CD4-positive, alpha-beta T cell treated with Interleukin-6 for 4 hours (primary cell): ENCODE measurements at places on chromosomes 11 and 22.

GRCh38 chr11:73350908-73351636 is 25.1 kb upstream of the RELT start:
- peak; percentile 62 for DNase-seq

DNA sequence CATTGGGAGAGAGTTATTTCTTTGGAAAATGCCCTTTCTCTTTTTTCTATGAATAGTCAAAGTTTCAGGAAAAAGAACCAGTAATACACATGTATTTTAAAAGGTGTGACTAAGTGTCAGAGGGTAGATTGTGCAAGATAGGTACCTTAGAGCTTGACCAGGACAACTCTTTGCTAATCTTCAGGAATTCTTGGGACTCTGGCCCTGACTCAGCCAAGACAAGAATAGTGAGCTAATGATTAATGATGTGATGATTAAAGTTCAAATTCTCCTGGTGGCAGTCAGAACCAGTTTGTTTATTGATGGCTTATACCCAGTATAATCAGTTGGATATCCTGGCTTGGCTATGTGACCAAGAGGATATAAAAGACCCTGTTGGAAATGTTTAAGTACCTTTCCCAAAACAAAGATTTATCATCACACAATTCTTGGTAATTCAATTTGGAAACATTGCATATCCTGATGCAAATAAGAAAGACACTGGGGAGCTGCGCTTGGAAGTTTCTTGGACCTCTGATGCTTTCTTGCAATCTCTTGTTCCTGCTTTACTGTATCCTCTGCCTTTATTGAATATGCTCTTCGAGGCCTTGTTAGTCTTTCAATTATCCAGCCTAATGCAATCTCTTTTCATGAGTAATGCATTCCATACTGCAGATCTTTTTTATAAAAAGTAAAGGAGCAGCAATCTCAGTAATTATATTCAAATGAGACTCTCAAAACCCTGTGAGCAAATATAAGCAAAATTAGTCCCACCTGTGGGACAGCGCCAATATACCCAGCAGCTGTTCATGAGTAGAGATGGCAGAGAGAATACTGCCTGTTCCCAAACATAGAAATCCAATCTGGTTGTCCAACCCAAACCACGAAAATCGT is 48.0 kb upstream of the CEP126 start:
- no peak for DNase-seq

- DNase-seq: no peak
Measured at GRCh38 chr11:56027354-56027753, at the start of gene OR5AS1. Gene OR5AS1, plus strand, starts transcription at chr11:56027654. Its CDS starts 2,765 bp downstream, at chr11:56030419.

GRCh38 chr11:117769533-117769932 is 27.5 kb downstream of the DSCAML1 start:
- DNase-seq: no peak

DNA sequence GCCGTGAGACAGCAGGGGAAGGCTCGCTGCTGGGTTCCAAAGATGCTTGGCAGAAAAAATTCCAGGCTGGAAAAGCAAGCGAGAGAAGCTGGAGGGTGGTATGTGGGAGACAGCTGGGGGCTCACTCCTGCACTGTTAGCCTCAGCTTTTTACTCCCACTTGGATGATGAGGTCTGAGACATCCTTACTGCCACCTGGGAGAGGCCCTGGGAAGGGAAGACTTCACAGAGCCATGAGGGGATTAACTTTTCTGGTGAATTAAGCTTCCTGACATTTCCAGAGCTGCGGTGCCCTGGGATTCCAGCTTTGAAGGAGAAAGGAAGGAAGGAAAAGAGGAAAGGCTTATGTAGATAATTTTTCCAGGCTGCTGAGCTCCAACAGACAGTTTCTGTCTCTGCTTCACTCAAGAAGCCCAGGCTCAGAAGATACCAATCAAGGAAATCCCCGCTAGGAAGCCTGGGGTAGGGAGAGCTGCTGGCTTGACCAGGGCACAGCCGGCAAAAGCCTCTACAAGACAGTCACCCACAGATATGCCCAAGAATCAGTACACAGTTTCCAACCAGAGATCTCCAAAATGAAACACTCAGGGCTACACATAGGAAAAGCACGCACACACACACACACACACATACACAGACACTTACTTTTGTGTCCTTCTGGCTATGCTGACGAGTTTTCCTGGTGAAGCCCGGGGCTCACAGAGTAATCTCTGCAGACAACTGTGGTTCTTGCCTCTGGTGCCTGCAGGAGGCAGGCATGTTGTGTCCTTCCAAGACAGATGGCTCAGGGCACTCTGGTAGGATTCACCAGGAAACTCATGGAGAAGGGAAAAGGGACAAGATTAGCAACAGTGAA is 907 bp downstream of the MCHR1 start:
- DNase-seq: no peak
